ENCODE measurements at places on chromosomes 5 and 9.
A peak's percentile ranks its signal among the peaks of the same experiment; 100 is the strongest.

GRCh38 chr5:176188085-176188484 lies 50.1 kb upstream of the SIMC1 start:
- DNase-seq = no peak

- no peak for DNase-seq
Observed at GRCh38 chr5:121816164-121816563, 35.5 kb upstream of the FTMT start.

- DNase-seq = no peak
Observed at GRCh38 chr5:155091063-155091648, 77.6 kb downstream of the KIF4B start.

GRCh38 chr5:109921735-109922380 lies 232.1 kb downstream of the MAN2A1 start:
- no peak for DNase-seq

- no peak for DNase-seq
Observed at GRCh38 chr5:178437386-178438075, 152.7 kb downstream of the COL23A1 start.

DNA sequence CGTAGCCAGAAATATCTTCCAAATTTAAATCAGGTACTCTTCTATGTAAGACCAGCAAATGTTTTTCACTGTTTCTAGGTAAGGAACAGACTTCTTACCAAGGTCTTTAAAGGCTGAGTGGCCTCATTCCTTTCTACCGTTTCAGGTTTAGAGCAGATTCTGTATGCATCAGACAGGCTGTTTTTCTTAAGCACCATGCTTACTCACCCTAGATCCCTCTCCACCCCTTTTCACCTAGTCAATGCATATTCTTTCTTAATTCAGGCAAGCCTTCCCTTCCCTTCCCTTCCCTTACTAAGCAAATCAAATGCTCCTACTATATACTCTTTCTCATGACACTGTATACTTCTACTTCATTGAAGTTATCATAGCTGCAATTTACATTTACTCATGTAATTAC lies 70.7 kb downstream of the RFX3 start:
- no peak for DNase-seq

DNA sequence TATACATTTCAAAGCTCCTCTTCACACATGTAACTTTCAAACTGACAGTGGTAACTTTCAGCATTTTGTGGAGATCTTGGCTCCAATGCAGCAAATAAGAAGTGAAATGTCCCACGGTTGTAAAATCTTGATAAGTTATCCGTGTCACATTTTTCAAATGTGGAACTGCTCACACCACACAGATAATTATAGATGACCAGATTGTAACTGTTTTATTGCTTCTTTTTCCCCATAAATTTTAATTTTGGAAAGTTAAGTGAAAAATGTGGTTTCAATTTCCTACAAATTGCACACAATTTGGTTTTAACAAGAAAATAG lies 347.1 kb downstream of the EBF1 start:
- DNase-seq = no peak

DNA sequence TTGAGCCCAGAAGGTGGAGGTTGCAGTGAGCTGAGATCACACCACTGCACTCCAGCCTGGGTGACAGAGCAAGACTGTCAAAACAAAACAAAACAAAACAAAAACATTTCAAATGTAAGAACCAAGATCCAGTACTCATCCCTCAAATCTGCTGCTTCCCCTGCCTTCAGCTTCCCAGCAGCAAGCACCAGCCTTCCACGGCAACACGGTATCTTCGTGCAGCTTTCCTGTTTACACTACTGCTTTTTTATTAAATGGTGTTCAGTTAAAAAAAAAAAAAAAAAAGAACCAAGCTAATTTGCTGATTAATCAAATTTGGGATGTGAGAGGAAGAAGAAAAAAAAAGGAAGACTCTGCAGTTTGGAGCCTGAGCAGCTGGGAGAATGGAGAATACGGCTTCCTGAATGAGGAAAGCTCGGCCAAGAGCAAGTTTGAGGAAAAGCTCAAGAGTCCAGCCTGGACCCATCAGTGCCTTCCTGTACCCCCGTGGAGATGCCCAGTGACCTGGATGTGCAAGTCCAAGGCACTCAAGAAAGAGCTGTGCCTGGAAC lies 28.0 kb upstream of the SLC2A8 start:
- DNase-seq = no peak

DNA sequence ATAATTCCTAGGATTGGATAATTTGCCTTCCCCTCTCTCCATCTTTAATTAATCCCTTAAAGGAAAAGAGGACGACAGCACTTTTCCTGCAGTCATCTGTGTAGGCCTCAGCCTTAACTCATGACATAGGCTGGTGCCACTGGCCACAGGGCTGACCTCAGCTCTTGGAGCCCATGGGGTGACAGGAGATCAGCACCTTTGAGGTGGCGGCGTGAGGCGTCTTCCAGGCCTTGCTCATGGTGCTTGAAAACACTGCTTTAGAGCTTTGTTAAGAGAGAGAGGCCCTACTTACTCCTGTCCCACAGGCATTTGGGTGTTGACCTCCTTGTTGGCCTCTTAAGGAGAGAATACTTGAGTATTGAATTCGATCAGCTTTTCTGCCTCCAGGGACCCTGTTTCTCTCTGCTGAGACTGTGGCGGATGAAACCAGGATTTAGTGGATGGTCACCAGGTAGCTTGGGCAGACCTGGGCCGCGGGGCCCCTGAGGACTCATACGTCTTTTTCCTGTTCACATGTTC lies 23.4 kb downstream of the TENT4A start:
- DNase-seq = no peak

GRCh38 chr5:18745988-18746615 lies 1111.8 kb downstream of the TAF11L14 start:
- peak; percentile 37 for DNase-seq

GRCh38 chr5:118882666-118883065 lies 105.7 kb downstream of the DTWD2 start:
- no peak for DNase-seq

DNA sequence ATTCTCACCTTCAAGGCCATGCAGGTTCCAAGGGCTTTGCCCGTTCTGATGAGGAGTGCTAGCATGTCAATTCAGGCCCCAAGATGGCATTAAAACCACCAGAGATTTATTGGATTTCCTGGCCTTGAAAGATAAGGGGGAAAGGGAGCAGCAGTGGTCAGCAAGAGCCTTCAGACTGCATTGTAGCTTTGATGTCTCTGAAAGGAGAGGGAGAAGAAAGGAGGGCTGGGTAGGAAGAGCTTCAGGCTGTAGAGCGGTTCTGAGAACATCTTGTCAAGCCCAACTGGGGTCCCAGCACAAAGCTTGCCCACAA lies 41.8 kb upstream of the FGF1 start:
- DNase-seq = no peak

GRCh38 chr5:177357459-177358351 lies at the start of gene RGS14:
Gene RGS14 (plus strand): TSS chr5:177357924. CDS start chr5:177358025, 101 bp downstream.
- peak; percentile 68 for DNase-seq

DNA sequence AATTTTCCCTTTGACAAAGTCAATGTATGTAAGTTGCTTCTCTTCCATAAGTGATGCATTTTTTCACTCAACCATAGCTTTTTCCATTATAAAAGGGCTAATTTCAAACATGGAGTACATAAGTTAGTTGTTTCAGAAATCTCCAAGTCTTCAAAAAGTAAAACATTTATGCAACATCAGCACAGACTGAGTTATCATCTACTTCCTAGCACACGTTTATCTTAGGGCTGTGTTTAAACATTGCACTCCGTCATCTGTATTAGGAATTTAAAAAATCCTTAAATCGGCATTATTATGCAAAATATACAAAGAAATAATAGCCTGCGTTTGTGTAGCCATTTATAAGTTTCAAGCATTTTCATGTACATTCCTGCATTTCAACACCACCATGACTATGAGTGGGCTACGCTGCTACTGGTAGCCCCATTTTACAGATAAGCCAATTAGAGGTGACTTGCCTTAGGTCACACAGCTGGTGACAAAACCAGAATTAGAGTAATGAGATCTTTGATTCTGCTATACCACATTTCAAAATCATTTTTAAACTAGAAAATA lies 43.4 kb downstream of the PTPN3 start:
- no peak for DNase-seq

GRCh38 chr5:123263859-123264258 lies 159.3 kb downstream of the CEP120 start:
- no peak for DNase-seq

DNA sequence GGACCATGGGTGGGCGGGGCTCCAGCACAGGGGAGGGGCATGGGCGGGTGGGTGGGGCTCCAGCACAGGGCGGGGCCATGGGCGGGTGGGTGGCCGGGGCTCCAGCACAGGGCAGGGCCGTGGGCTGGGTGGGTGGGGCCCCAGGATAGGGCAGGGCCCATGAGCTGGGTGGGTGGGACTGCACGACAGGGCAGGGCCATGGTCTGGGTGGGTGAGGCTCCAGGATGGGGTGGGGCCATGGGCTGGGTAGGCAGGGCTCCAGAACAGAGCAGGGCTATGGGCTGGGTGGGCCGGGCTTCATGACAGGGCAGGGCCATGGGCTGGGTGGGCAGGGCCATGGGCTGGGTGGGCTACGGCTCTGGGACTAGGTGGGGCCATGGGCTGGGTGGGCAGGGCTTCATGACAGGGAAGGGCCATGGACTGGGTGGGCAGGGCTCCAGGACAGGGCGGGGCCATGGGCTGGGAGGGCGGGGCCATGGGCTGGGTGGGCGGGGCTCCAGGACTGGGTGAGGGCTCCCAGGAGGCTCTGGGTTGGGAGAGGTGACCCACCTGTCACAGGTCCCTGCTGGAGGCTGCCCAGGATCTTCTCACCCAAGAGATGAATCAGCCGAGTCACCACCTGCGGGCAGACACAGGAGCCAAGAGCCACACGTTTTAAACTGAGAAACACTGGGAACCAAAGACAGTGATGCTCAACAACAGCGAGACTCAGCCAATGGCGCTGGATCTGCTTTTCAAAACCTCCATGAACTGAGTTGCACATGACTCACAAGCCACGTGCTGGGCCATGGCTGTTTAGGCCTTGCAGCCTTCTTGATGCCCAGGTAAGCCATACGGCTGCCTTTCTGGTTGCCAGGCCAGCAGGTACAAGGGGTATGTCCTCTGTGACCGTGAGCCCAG lies 33.6 kb upstream of the NSMF start:
- DNase-seq = peak; percentile 31

GRCh38 chr5:35811108-35811741 lies 45.5 kb upstream of the IL7R start:
- no peak for DNase-seq

- DNase-seq = no peak
Observed at GRCh38 chr9:15944341-15944740, 391.5 kb downstream of the CCDC171 start.

DNA sequence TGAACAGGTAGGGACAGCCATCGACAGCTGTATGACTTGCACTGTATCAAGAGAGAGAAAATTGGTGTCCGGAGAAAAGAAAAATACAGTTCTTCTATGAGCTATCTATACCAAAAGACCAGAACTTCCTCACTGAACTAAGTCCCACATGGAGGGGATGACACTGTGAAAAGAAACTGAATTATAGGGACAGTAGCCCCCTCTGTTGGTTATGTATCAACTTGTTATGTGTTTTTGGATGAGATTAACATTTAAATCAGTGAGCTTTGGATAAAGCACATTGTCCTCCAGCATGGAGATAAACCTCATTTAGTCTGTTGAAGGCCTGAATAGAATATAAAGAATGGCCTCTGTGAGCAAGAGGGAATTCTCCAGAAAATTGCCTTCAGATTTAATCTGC lies 176.6 kb upstream of the SH3GL2 start:
- DNase-seq = no peak

DNA sequence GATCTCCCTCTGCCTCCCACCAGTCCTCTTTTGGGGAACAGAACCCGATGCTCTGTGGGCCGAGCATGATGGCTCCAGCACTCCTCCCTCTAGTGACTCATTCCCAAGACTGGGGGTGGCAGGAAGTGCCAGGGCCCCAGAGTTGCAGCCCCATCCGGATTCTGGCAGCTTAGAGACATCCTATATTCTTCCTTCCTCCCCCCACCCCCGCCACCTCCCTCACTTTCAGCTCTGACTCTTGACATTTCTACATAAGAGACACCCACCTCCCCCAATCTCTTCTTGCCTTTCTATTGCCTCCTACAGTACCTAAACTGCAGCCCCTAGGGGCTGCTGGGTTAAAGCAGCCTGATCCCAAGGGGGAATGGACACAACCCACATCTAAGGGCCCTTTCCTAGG lies 47.1 kb upstream of the MATR3 start:
- DNase-seq = no peak

GRCh38 chr5:45578270-45578669 lies 117.9 kb downstream of the HCN1 start:
- no peak for DNase-seq

DNA sequence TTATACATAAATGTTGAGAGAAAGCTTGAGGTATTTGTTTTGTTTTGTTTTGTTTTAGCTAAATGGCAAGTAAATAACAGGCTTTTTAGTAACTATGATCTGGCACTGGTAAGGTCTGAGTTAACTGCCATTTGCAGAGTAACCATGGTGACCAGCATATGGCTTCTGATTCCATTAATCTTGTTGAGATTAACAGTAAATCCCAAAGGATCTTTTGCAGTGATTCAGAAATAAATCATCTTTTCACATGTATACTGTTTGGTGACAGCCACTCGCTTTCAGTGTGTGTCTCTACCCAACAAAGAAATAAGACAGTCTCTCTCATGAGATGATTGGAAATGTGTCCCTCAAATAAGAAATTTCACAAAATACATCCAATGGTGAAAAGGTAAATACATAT lies 235.6 kb downstream of the RAB3C start:
- DNase-seq = no peak

- DNase-seq = no peak
Observed at GRCh38 chr9:8962084-8962483, 1162.5 kb upstream of the DMAC1 start.

GRCh38 chr9:135884328-135885035 lies 22.9 kb downstream of the CAMSAP1 start:
- DNase-seq = no peak

- DNase-seq = peak; percentile 13
Observed at GRCh38 chr5:42745426-42745825, 11.2 kb upstream of the CCDC152 start.

DNA sequence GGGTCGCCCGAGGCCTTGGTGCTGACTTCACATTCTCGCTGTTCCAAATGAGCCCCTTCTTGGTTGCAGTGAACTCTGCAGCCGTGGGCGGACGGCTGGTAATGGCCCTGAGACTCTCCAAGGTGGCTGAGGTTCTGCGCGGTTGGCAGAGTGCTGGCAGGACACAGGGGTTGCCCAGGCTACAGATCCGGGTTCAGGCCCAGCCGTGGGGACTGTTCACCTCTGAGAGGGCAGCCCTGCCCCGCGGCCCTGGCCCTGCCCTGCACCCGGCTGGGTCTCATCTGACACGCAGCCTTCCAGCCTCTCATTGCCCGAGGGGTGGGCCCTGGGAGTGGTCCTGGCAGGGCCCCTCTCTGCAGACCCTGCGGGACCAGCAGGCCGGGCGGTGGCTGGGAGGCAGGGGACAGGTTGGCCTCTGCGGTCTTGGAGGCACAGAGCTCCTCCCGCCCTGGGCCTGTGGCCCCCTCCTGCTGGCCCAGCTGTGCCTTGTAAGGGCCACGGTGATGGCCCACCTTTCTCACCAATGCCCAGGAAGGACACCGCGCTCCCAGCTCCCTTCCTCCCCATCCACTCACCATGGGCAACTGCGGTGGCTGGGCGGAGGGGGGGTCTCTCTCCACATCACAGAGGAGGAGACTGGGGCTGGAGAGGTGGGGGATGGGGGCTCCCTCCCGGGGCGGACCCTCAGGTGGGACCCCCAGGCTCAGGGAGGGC lies 51.6 kb downstream of the AHRR start:
- no peak for DNase-seq

GRCh38 chr5:123906698-123907295 lies 394.8 kb downstream of the CSNK1G3 start:
- DNase-seq = no peak

Measured in transverse colon (tissue), 4 donors.